ENCODE measurements at places on chromosomes 6 and 20.

DNA sequence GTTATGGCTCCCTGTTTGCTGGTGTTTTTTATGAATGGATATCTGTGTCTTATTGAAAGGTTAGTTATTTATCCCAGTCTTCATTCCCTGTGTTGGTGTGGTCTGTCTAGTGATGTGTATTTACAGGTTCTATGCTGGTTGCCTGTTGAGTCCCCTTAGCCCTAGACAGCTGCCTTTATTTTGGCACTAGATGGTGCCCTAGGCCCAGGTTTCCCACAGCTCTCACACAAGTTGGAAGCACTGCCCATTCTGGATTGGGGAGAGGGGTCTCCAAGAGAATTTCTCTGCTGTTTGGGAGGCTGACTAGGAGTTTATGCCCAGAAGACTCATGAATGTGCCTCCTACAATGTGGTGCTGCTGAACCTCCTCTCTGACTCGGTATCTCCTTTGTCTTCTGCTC lies 12.4 kb downstream of the GRM1 start:
- peak; percentile 18 for DNase-seq

GRCh38 chr6:105941621-105942412 lies 144.3 kb upstream of the PRDM1 start:
- DNase-seq = no peak

DNA sequence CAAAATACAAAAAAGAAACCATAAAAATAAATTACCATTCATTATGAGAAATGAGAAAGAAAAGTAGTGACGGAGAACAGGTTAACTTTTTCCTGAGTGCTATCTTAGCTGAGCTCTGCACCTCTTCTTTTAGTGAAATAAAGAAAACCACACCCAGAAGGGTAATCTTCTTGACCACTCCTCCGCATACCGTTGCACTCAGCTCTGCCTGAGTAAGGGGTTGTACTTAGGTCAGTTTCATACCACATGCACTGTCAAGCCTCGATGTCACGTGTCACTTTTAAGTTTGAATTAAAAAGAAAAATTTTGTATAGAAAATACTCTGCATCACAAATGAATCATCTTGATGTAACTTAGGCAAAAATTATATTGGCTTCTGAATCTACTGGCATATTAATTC lies 2.8 kb downstream of the EZR start:
- no peak for DNase-seq

- no peak for DNase-seq
Observed at GRCh38 chr20:56574531-56575142, 41.6 kb downstream of the FAM209B start.

DNA sequence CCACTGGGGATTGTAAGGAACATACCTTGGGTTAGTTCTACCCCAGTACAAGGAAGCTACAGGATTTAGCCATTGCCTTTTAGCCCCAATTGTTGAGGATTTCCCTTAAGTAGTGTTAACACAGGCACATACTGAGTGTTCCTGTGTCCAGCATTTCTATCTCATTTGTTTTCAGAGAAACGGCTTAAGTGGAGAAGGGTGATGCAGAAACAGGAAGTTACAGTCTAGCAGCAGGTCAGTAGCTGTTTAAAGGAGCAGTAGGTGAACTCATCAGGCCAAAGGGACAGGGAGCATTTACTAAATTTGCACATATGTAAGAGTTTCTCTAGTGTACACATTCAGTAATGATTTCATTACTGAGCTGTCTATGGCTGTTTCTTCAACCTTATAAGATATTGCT lies 644.2 kb upstream of the GJE1 start:
- no peak for DNase-seq

- peak; percentile 65 for DNase-seq
Observed at GRCh38 chr20:20447196-20447595, 79.3 kb downstream of the INSM1 start.

GRCh38 chr20:35568645-35569044 lies 26.8 kb downstream of the ERGIC3 start:
- no peak for DNase-seq

GRCh38 chr20:63597651-63598478 lies 23.8 kb upstream of the HELZ2 start:
- DNase-seq = no peak

DNA sequence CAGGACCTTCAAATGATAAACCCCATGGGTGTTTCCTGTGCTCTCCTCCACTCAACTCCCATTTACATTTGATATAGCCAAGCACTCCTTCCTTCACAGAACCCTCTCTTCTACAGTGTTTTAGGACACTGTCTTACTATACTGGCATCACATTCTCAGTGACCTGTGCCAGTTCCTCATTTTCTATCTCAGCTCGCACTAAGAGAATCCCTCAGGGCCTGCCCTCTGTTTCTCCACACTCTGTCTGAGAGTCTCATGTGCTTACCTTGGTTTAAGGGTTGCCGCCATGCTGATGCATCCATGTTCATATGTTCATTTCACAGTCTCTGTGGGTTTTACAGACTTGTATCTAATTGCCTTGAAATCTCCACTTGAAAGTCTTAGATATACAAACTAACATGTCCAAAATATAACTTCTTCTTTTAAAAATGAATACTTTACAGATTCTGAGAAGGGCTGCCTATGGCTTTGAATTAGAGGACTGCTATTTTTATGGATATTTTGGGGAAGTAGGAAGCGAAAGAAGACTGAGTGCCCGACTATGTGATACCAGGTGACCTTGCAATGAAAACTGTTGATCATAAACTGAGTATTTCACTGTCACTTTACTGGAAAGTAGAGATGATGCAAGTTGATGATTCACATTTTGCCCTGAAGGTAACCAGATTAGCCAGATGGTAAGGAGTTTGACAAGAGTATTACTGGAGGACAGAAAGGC lies 153.1 kb upstream of the SIM1 start:
- no peak for DNase-seq

DNA sequence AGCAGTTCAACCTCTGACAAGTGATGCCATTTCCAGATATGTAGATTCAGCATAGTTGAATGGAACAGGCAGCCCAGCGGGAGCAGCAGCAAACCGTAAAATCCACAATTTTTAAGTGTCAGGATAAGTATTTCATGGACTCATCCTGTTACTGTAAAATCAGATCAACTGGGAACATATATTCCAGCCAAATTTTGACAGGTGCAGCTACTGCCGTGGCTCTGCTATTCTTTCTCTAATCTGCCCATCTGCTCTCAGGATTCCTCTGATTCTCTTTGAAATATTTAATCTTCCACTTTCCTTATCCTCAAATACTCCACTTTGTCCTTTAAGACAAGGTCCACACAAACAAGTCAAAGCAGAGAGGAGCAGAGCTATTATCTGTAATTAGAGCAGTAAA lies 245.4 kb upstream of the ASCC3 start:
- DNase-seq = peak; percentile 12

GRCh38 chr6:13741365-13741764 lies 29.7 kb upstream of the RANBP9 start:
- no peak for DNase-seq

DNA sequence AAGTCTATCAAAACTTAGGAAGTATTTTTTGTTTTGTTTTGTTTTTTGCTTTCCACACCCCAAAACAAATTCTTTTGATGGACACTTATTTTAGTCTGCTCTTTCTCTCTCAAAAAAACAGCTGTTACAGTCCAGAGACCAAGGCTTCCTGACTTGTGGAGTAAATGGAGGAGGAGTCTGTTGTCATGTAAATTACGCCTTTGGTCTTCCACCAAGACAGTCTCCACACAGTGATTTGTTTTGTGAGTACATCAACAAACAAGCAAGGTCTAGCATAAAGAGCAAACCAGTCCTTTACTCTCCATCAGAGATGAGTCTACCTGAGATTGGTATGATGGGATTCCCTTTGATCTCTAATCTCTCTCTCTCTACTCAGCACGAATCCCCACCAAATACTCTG lies 588.0 kb upstream of the ARID1B start:
- DNase-seq = no peak

DNA sequence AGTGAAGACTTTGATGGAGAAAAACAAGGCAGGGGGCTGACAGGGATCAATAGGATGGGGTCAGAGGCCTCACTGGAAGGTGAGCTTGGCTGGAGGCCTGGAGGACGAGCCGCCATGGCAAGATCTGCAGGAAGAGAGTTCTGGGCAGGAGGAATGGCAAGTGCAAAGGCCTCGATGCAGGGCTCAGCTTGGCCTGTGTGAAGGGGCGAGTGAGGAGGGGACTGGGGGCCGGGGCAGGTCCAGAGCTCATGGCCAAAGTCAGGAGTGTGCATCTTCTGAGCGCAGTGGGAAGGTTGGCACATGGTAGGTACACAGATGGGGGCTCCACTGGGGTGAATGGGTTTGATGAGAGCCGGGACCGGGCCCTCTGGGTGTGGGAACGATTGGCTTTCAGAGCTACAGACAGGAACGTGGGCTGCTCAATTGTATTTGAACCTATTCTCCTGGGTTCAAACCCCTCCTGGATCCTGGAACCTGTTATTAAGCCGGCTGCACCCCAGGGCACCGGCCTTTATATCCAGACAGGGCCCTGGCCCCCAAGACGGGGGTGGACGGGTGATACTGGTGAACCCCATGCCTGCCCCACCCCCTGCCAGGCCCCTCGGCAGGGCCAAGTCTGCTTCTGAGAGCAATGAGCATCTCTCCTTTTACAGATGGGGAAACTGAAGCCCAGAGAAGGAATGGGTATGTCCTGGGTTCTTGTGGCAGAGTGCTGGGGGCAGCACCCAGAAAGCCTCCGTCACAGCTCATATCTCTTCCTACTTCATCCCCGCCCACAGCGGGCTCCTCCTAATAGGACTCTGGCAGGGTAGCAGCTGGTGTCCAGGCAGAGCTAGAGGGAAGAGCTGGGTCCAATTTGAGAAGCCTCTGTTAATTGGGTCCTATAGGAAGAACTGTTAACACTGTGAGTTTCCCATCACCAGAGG lies 106.1 kb downstream of the CEBPB start:
- no peak for DNase-seq

GRCh38 chr6:168428052-168428826 lies 12.7 kb upstream of the SMOC2 start:
- no peak for DNase-seq

DNA sequence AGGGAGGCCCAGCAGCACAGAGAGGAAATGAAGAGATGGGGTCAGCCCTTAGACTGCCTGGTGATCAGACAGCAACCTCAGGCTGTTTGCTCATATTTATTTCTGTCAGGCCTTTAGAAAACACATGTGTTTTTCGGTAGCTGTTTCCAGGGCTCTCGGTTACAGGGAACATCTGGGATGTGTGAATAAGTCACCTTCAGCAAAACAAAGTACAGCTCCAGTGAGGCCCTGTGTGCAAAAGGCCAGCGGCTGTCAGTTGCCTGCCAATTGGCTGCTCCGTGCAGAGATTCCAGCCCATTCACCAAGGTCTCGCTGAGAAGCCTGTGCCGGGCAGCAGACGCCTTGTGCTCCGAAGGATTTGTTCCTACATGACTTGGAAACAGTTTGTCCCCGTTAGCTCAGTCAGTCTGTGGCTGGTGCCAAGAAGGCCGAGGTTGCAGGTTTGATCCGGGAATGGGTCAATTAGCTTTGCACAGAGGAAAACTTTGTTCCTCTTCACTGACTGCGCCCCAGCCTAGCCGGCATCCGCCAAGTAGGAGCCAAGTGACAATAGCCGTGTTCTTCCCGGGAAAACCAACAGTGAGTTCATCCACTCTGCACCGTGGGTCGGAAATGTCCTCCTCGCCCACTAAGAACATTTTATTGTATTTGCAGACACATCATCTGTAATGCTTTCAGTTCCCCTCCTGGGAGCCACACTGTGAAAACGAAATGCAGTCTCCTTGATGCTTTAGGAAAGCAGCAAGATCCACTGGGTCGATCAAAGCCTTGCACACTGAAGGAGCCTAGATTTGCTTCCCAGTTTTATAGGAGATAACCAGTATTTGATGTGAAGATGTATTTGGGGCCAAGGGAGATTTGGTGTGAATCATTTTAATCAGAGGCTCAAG lies 315.4 kb upstream of the CDYL start:
- DNase-seq = peak; percentile 46

DNA sequence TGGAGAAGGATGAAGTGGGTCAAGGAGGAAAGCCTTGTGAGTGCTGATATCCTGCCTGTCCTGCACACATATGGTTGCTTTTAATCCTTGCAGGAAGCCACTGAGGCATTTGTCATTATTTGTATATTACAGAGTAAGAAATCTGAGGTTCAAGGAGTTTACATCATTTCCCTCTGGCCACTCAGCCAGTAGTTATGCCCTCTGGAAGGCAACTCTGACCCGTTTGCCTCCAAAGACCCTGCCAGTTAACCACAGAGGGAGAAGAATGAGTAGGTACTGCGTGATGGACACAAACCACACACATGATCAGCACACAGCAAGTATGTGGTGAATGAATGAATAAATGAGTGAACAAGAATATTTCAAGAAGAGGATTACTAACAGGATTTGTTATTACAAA lies 7.9 kb upstream of the FAM210B start:
- DNase-seq = no peak

DNA sequence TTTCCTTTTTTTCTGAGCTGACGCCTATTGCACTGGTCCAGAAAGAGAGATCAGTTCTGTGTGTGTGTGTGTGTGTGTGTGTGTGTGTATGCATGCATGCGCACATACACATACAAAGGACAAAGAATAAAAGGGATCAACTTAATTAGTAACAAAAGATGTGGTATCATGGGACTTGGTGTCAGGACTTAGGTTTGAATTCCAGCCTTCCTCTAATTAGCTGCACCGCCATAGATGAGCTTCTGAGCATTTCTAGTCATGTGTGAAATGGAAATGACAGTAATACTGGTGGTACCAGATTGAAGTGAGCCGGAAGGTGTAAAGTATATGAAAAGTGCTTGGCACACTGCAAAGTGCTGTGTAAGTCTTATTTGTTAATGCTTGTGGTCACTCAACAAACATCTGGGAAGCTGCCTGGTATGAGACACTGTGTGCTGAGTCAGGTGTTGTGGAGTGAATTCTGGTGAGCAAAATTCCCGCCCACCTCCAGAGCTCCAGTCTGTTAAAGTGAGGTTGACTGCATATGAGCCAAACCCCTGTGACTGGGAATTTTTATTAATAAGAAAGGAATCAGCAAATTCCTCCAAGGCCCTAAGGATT lies 12.4 kb downstream of the DAAM2 start:
- no peak for DNase-seq

DNA sequence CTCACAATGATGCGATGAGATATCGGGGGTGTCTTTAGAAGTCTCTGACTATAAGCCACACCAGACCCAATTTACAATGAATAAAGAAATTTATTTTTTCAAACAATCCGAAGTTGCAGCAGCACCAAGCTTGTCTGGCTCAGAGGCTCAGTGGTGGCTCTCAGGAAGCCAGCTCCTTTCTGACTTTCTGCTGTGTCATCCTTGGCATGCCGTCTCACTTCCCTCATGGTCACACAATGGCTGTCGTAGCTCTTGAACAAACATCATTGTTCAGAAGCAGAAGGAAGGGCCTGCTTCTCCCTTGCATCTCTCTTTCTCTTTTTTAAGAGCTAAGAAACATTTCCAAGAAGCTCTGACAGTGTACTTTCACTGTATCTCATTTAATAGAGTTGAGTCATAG lies 299.0 kb downstream of the DOK5 start:
- DNase-seq = no peak

GRCh38 chr6:143283887-143284645 lies 166.4 kb downstream of the ADAT2 start:
- no peak for DNase-seq

- no peak for DNase-seq
Observed at GRCh38 chr20:1184638-1185315, at the start of gene TMEM74B. Gene TMEM74B, minus strand, starts transcription at chr20:1184981. Its CDS starts 1,180 bp downstream, at chr20:1183801.

Data from NCI-H446 (cell line).